Stimulated activated CD8-positive, alpha-beta memory T cell treated with anti-CD3 and anti-CD28 coated beads, Interleukin-2, amount 100 ng/mL, for 1 hour (primary cell): ENCODE measurements at places on chromosomes 1 and 21.

GRCh38 chr1:54837002-54837853, 36.1 kb upstream of the TTC22 start:
- DNase-seq: no peak

DNA sequence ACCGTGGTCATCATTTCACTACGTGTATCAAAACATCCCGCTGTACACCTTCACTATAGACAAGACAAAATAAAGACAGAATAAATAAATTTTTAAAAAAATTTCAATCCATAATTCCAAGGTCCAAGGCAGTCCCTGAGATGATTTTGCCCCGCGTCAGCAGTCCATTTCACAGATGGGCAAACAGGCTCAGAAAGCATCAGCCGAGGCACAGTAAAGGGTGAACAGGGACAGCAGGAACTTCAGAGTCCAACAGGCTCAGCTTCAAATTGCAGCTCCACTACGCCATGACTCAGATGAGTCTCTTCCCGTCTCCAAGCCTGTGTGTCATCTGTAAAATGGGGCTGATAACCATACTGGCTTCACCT, 15.0 kb downstream of the MATN1 start:
- DNase-seq: no peak

GRCh38 chr1:41535716-41536115, 51.2 kb upstream of the EDN2 start:
- no peak for DNase-seq

- no peak for DNase-seq
Measured at GRCh38 chr1:100606438-100606837, 68.5 kb downstream of the GPR88 start.

GRCh38 chr1:186194107-186194756, 180.8 kb downstream of the TPR start:
- no peak for DNase-seq

DNA sequence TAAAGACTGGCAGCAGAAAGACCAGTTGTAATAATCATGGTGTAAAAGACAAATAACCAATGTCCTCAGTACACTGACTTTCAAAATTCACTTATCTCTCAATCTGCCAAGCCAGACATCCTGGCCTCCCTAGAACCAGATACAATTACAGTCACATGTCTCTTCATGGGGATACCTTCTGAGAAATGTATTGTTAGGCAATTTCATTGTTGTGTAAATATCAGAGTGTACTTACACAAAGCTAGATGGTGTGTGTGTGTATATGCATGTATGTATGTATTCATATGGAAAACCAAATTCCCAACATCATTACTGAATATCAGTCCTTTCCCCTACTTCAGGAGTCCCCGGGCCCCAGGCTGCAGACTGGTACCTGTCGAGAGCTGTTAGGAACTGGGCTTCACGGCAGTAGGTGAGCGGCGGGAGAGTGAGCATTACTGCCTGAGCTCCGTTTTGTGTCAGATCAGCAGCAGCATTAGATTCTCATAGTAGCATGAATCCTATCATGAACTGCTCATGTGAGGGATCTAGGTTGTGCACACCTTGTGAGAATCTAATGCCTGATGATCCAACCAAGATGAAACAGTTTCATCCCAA, 65.3 kb upstream of the ZNF326 start:
- DNase-seq: no peak

DNA sequence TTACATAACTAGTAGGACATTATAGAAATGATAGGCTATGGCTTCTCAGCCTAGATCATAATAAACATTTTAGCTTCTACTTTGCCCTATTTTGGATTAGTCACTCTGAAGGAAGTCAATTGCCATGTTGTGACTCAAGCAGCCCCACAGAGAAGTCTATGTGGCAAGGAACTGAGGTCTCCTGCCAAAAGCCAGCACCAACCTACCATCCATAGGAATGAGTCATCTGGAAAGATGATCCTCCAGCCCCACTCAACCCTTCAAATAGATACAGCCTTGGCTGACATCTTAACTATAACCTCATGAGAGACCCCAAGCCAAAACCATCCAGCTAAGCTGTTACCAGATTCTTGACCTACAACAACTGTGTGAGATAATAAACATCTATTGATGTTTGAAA, 76.3 kb upstream of the BEND5 start:
- no peak for DNase-seq

DNA sequence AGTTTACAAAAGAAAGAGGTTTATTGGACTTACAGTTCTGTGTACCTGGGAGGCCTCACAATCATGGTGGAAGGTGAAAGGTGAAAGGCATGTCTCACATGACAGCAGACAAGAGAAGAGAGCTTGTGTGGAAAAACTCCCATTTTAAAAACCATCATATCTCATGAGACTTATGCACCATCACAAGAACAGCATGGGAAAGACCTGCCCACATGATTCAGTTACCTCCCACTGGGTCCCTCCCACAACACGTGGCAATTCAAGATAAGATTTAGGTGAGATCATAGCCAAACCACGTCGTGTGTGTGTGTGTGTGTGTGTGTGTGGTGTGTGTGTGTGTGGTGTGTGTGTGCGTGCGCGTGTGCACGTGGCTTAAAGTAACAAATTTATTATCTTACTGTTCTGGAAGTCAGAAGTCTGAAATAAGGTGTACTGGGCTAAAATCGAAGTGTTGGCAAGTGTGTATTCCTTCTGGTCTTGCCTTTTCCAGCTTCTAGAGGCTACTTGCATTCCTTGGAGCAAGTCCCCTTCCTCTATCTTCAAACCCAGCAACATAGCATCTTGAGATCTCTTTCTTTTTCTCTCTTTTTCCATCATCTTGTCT, 48.1 kb upstream of the MPC2 start:
- DNase-seq: no peak

DNA sequence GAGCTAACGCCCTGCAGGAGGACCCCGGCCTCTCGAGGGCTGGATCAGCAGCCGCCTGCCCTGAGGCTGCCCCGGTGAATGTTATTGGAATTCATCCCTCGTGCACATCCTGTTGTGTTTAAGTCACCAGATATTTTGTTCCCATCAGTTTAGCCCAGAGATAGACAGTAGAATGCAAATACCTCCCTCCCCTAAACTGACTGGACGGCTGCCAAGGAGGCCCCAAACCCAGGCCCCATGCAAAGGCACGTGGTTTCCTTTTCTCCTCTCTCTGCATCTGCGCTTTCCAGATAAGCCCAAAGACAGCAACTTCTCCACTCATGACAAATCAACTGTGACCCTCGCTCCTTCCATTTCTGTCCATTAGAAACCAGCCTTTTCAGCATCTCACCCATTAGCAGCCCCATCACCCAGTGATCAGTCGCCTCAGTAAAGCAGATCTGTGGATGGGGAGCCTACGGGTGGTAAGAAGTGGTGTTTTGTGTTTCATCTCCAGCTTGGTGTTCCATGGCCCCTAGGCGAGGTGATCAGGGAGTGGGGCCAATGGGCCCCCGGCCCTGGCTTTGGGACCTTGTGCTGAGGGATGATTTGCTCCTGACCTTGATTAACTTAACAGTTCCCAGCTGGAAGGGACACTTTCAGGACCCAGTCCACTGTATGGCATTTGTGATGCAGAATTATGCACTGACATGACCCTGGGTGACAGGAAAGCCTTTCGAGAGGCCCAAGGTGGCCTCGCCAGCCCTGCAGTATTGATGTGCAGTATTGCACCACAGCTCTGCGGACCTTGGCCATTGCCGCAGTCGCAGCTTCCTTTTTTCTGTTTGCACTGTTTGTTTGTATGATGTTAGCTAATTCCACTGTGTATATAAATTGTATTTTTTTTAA, 5.2 kb downstream of the NPPA start:
- DNase-seq: no peak

GRCh38 chr1:155011437-155012025, 8.9 kb downstream of the ZBTB7B start:
- no peak for DNase-seq

DNA sequence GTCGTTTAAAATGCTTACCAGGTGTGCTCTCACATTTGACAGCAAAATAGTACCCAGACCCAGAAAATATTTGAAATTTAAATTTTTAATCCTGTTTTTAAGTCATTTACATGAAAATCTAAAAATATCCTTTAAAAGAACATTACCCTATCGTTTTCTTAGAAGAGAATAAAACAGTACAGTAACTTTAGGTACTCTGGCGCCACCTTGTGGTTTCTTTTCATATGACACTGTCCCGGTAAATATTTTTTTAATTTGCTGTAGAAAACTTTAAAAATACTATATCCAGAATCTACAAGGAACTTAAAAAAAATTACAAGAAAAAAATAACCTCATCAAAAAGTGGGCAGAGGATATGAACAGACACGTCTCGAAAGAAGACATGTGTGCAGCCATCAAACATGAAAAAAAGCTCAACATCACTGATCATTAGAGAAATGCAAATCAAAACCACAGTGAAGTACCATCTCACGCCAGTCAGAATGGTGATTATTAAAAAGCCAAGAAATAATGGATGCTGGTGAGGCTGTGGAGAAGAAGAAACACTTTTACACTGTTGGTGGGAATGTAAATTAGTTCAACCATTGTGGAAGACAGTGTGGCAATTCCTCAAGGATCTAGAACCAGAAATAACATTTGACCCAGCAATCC, 129.2 kb downstream of the RGS21 start:
- peak; percentile 34 for DNase-seq

DNA sequence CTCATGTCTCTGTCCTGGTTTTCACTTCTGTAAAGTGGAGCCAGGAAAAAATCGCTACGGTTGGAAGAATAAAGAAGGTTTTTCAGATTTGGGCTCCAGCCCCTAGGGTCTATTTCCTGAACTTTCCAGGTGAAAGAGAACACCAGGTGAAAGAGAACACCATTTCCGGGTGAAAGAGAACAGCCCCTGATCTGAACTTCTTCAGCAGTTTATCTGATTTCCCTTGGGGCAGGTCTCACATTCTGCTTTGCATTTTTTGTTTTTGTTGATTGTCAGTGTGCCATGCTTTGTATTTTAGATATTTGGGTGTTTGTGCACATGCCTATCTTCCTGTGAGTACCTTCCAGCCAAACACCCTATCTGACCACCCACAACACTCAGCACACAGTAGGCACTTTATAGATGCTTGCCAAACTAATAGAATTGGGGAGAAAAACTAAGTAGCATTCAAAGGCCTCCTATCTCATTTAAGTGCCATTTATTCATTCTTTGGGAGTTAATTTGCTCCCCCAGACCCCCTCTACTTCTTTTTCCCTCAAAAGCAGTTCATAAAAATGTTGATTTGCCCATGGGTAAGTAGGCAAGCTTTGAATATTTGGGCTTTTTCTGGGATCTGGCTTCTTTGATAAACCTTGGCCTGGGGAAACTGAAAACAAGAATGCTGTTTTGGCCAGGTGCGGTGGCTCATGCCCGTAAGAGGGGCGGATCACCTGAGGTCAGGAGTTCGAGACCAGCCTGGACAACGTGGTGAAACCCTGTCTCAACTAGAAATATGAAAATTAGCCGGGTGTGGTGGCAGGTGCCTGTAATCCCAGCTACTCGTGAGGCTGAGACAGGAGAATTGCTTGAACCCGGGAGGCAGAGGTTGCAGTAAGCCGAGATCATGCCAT, 2.2 kb downstream of the NAV1 start:
- DNase-seq: no peak

- DNase-seq: no peak
Measured at GRCh38 chr1:62687421-62687902, 724 bp downstream of the DOCK7 start.

DNA sequence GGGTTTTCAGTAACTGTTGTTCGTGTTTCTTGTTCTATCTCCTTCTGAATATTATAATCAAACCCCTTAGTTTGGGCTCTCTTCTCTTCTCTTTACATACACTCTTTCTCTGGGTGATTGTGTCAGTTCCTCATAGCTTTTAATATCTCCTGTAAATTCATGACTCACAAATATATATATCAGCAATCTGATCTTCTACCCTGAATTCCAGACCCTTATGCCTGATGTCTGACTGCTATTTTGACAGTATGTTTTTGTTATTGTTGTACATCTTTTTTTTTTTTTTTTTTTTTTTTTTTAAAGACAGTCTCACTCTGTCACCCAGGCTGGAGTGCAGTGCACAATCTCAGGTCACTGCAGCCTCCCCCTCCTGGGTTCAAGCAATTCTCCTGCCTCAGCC, 70.8 kb upstream of the MPC2 start:
- DNase-seq: no peak

- DNase-seq: no peak
Measured at GRCh38 chr1:94925561-94926125, 1.3 kb downstream of the CNN3 start.

- no peak for DNase-seq
Measured at GRCh38 chr21:44530903-44531605, 8.9 kb downstream of the KRTAP10-1 start.

GRCh38 chr1:198318085-198318484, 161.3 kb downstream of the NEK7 start:
- no peak for DNase-seq

GRCh38 chr1:82273816-82274215, 473.1 kb downstream of the ADGRL2 start:
- DNase-seq: no peak

- no peak for DNase-seq
Measured at GRCh38 chr1:227225715-227226346, 92.5 kb downstream of the CDC42BPA start.

DNA sequence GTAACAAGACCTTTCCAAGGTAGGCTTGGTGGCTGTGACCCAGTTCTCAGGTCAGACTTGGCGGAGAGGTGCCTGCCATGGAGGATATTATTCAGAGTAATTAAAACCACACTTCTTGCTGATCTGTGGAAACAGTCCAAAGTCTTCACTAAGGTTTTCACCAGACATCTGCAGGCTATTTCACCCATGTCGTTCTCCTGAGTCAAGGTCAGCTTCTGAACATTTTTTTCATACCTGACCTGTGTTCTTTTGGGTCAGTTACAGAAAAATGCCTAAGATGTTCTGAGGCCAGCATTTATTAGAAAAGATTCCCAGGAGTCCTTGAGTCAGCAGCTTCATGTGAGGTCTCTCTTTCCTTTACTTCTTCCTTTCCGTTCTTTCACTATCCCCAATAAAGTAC, 54.9 kb downstream of the RGL1 start:
- no peak for DNase-seq

DNA sequence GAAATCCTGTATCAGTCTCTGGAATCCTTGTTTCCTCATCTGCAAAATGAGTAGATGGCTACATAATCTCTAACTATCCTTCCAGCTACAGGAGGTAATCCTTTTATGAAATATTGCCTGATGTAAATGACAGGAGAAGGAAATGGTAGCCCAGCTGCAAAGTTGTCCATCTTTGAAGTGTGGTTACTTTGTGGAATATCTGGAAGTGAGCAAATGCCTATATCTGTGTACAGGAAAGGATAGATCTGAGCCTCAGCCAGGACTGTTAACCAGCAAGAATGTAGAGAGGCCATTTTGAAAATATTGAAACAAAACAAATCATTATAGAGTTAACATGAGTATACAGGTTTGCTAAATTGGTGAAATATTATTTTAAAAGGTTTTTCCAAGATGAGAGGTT, 74.8 kb upstream of the BMP8A start:
- no peak for DNase-seq

GRCh38 chr1:59128784-59129227, 168.1 kb upstream of the FGGY start:
- DNase-seq: no peak

- no peak for DNase-seq
Measured at GRCh38 chr1:169484683-169485430, 887 bp downstream of the SLC19A2 start.

GRCh38 chr1:147052143-147052542, 114.0 kb downstream of the NBPF12 start:
- DNase-seq: no peak
